ENCODE measurements at places on chromosomes 11 and 22.
A peak's percentile ranks its signal among the peaks of the same experiment; 100 is the strongest.

GRCh38 chr22:46068593-46069491 lies 81.5 kb upstream of the PPARA start:
- no peak for DNase-seq

- DNase-seq, result no peak
Measured at GRCh38 chr11:120543521-120544215, 32.1 kb downstream of the GRIK4 start.

DNA sequence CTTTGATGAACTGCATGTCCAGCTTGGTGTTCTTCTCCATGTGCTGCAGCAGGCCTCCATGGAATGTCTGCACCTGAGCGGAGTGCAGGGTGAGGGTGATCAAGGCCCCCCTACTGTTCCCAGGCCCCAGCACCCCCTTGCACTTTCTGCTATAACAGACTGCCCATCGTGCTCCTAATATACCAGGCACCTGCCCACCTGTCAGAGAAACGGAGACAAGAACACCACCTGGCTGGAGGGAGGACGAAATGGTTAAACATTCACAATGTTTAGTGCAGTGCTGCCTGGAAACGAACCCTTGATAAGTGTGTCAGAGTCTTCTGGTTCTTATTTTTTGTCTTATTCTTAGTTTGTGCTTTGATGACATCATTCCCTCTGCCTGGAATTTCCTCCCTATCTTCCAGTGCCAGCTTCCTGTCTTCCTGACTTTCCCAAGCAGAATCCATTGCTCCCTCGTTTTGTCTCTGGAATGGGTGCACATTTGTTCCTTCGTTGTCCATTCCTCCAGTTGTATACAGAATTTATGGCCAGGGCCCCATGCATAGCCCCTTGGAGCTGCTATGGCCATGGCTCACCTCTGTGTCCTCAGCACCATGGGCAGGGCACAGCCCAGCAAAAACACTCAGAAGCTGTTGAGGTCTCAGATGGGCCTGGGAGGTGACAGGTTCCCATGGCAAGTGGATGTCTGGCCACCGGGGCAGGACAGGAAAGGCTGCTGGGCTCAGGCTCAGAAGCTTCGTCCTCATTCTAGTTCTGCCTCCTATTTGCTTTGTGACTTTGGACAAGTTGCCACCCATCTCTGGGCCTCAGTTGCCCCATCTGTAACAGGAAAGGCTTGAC lies 11.9 kb downstream of the BAIAP2L2 start:
- DNase-seq, result no peak

- DNase-seq, result peak; percentile 98
Measured at GRCh38 chr11:64269540-64270220, 14.8 kb downstream of the BAD start.

DNA sequence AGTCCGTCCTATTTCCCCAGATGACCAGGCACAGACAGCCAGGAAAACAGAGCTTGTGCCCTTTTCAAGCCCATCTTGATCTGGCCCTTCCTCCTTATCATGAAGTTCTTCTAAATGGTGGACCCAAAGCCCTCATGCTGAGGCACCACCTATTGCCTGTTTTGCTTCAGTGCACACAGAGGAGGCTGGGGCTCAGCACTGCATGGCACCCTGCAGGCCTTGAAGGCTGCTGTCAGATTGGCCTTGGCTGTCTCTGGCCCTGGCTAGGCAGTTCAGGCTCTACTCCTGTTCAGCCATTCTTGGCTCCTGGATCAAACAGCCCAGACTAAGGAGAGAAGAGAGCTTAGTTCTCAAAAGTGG lies 49.2 kb downstream of the OTOG start:
- no peak for DNase-seq

DNA sequence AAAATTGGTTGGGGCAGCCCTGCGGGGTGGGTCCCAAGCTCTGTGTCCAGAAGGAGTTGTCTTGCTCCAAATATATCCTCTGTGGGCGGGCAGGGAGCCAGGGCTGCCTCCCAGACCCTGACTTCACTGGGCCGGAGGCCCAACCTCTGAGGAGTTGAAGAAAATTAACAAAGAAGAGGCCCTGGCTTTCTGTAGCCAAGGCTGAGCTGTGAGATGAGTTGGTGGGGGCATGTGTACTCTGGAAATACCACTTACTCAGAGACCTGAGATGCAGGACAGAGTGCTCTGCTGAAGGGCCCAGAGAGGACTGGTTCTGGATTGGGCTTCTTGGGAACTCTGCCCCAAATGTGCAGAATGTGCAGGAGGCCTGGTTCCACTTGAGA lies 96.3 kb downstream of the SWAP70 start:
- no peak for DNase-seq

DNA sequence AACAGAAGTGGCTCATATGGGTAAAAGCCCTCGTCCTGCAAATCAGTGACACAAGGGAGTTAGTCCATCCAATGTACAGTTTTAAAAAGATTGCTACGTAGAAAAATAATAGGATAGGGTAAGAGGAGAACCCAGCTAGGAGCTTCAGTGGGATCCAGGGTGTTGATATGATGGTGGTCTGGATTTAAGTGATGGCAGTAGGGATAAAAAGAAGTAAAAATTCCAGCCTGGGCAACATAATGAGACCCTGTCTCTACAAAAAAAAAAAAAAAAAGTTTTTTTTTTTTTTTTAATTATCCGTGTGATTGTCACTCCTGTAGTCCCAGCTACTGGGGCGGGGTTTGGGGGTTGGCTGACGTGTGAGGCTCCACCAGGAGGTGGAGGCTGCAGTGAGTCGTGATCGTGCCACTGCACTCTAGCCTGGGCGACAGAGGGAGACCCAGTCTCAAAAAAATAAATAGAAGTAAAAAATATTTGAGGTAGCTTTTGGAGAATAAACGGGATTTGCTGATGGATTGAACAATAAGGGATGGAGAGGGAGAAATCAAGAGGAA lies 7.0 kb upstream of the L3MBTL2 start:
- DNase-seq, result peak; percentile 33

- DNase-seq, result no peak
Measured at GRCh38 chr11:103881584-103881983, 154.9 kb upstream of the DDI1 start.

GRCh38 chr22:44456661-44457412 lies 41.2 kb downstream of the RTL6 start:
- no peak for DNase-seq

- no peak for DNase-seq
Measured at GRCh38 chr11:93613231-93613831, 48.2 kb upstream of the CEP295 start.

DNA sequence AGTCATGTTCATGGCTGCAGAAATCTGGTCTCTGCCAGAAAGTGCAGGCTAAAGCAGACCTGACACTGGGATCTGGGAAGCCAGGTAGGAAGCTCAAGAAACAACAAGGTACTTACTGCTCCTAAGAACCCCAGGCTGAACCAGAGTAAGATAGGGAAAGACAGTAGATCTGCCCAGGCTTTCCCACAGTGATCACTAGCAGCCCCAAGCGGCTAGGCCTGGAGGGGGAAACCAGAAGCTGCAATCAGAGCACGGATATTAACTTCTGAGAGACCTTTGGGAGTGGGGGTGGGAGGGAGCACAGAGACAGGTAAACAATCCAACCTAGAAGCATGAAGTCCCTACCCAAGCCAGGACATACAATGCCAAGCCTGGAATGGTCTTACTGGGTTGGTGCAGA lies 135.2 kb upstream of the C11orf58 start:
- no peak for DNase-seq

DNA sequence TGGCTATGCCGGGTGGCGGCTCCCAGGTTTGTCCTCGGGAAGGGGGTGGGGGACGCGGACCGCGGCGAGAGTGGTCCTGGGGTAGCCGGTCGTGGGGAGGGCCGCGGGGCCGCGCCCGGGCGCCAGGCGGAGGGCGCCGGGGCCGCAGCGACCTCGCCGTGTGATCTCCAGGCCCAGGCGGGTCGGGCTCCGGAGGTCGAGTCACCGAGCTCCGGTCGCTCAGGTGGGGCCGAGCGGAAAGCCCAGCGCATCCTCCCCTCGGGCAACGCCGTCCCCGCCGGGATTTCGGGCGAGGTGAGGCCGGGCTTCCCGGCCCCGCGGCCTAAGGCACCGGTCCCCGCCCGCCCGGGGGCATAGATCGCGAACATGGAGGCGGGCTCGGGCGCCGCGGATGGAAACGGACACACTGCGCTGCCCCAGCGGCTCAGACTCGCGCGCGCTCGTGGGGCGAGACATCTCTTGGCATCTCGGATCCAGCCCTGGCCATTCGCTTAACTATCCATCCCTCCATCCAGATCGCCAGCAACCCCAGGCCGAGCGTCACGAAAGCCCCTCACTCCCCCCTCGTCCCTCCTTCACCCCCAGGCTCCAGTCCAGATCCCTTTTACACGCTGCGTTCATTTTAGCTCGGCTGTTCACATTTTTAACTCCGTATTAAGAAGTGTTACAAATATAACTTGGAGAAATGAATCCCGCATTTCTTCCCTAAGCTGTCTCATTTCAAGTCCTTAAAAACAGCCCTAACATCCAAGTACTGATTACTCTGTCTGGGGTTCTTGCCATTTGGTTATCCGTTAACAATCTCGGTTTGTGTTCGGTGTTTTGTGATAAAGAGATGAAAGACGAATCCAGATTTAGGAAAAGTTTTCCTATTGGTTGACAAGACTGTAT lies 460 bp downstream of the ZC3H12C start:
- DNase-seq, result no peak

DNA sequence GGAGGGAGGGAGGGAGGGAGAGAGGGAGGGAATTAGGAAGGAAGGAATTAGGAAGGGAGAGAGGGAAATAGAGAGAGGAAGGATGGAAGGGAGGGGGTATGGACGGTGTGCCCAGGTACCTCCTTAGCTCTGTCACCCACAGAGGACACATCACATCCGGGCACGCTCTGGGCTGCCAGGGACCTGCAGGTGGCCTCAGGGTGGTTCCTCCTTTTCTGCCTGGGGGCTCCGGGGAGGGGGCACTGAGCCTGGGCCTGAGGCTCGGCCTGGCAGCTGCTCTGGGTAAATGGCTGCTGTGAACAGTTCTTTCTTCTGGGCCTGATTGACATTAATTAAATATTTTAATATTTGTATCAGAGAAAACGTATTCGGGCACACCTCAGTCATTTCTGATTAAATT lies 733.5 kb downstream of the BRD1 start:
- no peak for DNase-seq

GRCh38 chr11:76935042-76935441 lies 74.3 kb downstream of the ACER3 start:
- DNase-seq, result no peak

GRCh38 chr11:118434123-118434552 lies 2.2 kb upstream of the KMT2A start:
- DNase-seq, result no peak

DNA sequence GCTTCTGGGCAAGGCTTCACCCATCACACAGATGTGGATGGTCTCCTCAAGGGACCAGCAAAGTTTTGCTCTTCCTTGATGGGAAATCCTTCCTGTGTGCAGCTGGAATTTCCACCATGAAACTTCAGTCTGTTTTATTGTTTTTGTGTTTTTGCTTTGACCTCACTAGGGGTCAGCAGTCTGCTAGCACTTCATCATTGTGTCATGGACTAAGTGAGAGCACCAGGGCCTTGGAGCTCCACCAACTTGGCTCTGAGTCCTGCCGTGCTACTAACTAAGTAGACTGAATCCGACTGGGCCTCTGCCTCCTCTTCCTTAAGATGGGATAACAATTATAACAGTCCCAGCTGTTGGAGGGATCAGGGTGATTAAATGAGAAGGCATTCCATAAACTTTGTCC lies 305.8 kb upstream of the NCAM1 start:
- DNase-seq, result no peak
